ENCODE measurements at places on chromosomes 7 and 10. TPM values are rescaled to one million over a fixed set of nuclear protein-coding genes. Genes with fewer than 3 reads are reported as not detected.

The SPDYE2B gene
- total RNA-seq: not detected

The FEZF1 gene
- 0.08 TPM for total RNA-seq

The ENTPD7 gene
- 6.8 TPM for total RNA-seq

The RET gene
- not detected for total RNA-seq

The TWIST1 gene
- total RNA-seq: 29.9 TPM

The WIPF3 gene
- not detected for total RNA-seq

The LEP gene
- not detected for total RNA-seq

The TMEM130 gene
- 0.15 TPM for total RNA-seq

The SH2B2 gene
- total RNA-seq: 9.8 TPM

The OPN1SW gene
- total RNA-seq: not detected

The HOXA13 gene
- 0.11 TPM for total RNA-seq

The GRID1 gene
- 0.04 TPM for total RNA-seq

The SMO gene
- total RNA-seq: 15.6 TPM

The ZEB1 gene
- total RNA-seq: 44.0 TPM

The CCDC172 gene
- not detected for total RNA-seq

The FAM13C gene
- 0.16 TPM for total RNA-seq

The CLRN3 gene
- not detected for total RNA-seq

The PLAC9 gene
- not detected for total RNA-seq

Data from A375 (cell line).